ENCODE measurements at places on chromosomes 2 and 18.

- DNase-seq, result no peak
Observed at GRCh38 chr2:54964271-54964670, 86.0 kb downstream of the RTN4 start.

DNA sequence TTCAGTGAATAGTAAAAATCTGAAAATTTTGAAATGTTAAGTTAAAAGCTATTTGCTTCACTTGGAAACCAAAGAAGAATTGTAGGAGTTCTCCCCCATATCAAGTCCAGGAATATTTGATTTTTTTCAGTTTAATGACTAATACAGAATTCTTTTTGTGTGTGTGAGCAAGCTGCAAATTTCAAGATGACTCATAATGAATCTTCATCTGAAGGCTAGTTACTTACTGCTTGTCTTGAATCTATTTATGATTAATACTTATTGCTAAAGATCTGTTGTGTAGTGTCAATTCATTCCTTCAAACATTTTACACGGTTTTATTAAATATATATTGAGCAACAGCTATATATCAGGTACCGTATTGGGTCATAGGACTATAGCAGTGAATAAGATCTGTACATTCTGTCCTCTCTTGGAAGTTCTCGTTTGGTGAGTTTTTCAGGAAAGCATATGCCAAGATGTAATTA lies 47.8 kb upstream of the CAVIN2 start:
- DNase-seq, result no peak

DNA sequence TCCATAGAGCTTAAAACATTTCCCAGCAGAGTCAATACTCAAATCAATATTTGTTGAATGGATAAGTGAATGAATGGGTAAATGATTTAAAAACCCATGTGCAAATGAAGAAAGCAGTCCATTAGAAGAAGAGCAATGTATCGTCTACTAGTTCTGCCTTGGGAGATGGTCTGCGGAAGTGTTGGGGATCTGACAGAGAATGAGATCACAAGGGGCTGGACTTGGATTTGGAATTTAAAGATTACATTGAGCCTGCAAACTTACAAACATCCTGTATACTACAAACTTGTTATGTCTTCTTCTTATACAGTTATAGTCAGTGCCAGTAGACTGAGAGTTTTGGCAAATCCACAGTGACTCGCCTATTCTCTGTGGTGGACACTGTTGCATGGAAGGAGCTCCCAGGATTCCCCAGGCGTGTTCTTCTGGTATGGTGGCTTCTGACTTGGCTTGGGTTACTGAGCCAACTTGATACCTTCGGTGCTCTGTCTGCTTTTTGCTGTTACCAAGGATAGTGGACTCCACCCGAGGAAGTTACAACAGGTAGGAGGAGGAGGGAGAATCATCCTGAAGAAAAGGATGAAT lies 163.3 kb upstream of the SERPINE2 start:
- no peak for DNase-seq

DNA sequence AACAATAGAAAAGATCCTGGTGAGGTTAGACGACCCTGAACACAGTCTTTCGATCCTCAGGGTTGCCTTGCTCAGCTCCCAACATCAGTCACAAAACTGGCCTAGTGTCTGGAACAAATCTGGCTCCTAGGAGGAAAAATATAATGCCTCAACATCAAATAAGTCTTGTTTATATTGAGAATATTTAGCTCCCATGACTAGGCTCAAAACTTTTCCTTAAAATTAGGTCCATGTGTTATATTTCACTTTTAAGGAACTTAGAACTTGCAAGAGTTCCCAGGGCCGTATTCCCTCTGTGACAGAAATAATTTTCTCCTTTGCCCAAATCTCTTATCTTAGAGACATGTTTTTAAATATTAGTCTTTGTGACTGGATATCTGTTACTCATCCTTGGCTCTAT lies 819.7 kb upstream of the ZEB2 start:
- DNase-seq, result no peak

DNA sequence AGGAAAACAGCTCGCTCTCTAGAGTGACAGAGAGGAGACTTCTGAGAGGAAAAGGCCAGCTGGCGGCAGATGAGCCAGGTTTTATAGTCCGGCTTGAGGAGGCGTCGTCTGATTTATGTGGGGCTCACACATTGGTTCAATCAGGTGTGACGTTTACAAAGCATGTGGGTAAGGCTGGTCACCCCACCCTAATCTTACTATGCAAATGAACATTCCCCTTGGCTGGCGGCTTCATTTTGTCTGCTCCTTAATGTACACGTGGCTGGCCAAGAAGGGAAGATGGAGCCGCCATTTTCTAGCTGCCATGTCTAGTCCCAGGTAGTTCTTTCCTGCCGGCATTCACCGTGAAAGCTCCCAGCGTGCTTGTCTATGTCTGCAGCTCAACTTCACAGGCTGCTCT lies 299.1 kb upstream of the SPRED2 start:
- no peak for DNase-seq
